ENCODE measurements at places on chromosomes 13 and 19.

- no peak for DNase-seq
Observed at GRCh38 chr19:35296644-35297514, 4.9 kb downstream of the MAG start.

- DNase-seq: no peak
Observed at GRCh38 chr13:74784959-74785358, 650.8 kb upstream of the KLF12 start.

DNA sequence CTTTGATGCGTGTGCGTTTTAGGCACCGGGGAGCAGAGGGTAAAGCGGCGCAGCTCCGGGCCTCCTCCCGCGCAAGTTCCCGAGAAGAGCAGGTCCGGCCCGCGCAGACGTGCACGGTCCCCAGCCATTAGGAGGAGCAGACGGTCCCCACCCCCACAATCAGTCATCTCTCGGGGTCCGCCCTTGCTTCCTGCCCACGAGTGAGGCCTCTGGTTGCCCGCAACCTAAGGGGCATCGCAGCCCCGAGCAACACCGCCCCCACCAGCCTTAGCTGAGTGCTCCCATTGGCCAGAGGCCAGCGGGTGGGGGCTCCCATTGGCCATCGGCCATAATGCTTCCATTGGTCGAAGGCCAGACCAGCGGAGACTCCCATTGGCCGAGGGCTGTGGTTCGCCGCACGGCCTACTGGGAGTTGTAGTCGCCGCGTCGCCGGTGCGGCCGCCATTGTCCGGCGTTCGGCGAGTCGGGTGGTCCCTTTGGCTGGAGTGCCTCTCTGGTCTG, at the start of gene ZNF8:
Gene ZNF8, plus strand, starts transcription at position 415 of the 501 bp plus-strand sequence. CDS start 127 bp downstream, outside the sequence.
- peak; percentile 96 for DNase-seq

- DNase-seq: no peak
Observed at GRCh38 chr13:99983499-99984401, 2.2 kb downstream of the ZIC2 start.

- DNase-seq: no peak
Observed at GRCh38 chr19:35115177-35115951, at the start of gene FXYD3. Gene FXYD3 (plus strand): TSS chr19:35115823. CDS start chr19:35119377, 3,554 bp downstream.

GRCh38 chr13:40316301-40316700, 350.1 kb downstream of the FOXO1 start:
- DNase-seq: no peak

DNA sequence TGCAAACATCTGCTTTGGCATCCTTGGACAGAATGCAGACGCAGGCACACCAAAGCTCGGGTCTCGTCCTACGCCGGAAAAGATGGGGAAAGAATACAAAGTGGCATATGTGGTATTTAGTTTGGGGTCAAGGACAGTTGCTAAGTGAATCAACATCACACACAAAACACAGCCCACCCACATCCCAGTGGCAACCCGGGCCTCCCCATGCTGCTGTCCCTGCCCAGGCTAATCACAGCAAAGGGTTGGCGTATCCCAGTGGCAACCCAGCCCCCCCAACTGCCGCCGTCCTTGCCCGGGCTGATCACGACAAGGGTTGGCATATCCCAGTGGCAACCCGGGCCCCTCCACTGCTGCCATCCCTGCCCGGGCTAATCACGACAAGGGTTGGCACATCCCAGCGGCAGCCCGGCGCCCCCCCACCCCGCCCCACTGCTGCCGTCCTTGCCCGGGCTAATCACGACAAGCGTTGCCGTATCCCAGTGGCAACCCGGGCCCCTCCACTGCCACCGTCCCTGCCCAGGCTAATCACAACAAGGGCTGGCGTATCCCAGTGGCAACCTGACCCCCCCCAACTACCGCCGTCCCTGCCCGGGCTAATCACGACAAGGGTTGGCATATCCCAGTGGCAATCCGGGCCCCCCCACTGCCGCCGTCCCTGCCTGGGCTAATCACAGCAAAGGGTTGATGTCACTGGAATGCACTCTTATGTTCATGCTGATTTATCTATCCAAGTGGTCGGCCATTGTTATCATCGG, 167.8 kb upstream of the SOX1 start:
- DNase-seq: no peak

GRCh38 chr13:41916173-41916954, 44.5 kb downstream of the VWA8 start:
- DNase-seq: no peak

- no peak for DNase-seq
Observed at GRCh38 chr19:38173291-38174041, 50.6 kb downstream of the DPF1 start.

GRCh38 chr13:23771956-23772355, 117.2 kb downstream of the MIPEP start:
- no peak for DNase-seq

DNA sequence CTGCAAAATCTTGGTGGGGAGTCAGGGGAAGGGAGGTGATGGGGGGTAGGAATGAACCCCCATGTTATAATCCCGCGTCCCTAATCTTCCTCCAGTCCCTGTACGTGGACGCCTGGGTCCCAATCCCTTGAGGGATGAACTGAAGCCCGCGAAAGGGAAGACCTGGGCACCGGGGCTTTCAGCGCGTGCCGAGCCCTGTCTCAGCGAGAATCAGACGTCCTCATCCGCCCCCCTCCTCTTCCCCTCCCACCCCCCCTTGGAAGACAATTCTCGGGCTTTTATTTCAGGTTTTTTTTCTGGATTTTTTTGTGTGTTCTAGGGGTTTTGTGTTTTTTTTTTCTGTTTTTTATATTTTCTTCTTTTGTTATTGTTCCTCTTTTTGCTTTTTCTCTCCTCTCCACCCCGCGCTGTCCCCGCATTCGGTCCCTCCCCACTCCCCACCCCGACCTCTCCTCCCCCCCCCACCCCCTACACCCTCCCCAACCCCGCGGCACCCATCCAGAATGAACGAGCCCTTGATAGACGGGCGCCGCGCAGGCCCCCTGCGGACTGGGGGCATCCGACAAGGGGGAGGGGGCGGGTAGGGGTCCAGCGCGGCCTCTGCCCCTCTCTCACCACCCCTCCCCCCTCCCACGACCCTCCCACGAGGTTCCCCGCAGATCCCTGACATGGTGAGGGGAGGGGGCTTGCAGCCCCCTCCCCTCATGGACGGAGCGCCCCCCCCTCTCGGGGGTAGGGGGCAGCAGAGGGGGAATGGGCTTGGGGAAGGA, 10.3 kb downstream of the C19orf81 start:
- no peak for DNase-seq

DNA sequence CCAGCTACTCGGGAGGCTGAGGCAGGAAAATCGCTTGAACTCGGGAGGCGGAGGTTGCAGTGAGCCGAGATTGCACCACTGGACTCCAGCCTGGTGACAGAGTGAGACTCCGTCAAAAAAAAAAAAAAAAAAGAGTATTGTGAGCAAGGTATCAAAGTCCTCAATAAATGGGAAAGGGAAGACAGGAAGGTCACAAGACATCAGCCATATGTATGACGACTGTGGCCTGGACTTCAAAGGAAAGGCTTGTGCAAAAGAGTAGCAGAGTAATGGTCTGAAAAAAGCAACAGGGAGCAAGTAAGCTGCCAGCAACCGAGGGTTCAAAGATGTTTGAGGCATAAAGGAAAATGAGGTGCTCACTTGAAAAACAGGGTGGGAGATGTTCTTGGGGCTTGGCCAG, 116.0 kb upstream of the WASF3 start:
- DNase-seq: no peak

GRCh38 chr13:36438594-36439483, 6.5 kb downstream of the CCNA1 start:
- no peak for DNase-seq

GRCh38 chr13:90415902-90416301, 931.6 kb upstream of the MIR17HG start:
- no peak for DNase-seq

DNA sequence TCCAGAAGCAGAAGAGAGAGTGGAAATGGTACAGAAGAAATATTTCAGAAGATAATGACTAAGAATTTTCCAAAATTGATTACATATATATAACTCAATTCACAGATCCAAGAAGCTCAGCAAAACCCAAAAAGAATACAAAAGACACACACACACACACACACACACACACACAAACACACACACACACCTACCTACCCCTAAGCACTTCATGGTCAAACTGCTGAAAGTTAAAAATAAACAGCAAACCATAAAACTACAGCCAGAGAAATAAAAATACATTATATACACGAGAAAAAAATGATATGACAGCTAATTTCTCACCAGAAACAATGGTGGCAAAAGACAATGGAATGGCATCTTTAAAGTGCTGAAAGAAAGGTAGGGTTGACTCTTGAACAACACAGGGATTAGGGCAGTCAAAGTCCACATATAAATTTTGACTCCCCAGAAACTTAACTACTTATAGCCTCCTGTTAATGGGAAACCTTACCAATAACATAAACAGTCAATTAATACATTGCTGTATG, 49.2 kb downstream of the DIAPH3 start:
- DNase-seq: no peak

GRCh38 chr13:52760077-52760476, 20.5 kb upstream of the CNMD start:
- DNase-seq: no peak

GRCh38 chr13:48975101-48975855, 434 bp upstream of the FNDC3A start:
- DNase-seq: peak; percentile 24

GRCh38 chr13:30751183-30751933, 16.0 kb downstream of the ALOX5AP start:
- no peak for DNase-seq

DNA sequence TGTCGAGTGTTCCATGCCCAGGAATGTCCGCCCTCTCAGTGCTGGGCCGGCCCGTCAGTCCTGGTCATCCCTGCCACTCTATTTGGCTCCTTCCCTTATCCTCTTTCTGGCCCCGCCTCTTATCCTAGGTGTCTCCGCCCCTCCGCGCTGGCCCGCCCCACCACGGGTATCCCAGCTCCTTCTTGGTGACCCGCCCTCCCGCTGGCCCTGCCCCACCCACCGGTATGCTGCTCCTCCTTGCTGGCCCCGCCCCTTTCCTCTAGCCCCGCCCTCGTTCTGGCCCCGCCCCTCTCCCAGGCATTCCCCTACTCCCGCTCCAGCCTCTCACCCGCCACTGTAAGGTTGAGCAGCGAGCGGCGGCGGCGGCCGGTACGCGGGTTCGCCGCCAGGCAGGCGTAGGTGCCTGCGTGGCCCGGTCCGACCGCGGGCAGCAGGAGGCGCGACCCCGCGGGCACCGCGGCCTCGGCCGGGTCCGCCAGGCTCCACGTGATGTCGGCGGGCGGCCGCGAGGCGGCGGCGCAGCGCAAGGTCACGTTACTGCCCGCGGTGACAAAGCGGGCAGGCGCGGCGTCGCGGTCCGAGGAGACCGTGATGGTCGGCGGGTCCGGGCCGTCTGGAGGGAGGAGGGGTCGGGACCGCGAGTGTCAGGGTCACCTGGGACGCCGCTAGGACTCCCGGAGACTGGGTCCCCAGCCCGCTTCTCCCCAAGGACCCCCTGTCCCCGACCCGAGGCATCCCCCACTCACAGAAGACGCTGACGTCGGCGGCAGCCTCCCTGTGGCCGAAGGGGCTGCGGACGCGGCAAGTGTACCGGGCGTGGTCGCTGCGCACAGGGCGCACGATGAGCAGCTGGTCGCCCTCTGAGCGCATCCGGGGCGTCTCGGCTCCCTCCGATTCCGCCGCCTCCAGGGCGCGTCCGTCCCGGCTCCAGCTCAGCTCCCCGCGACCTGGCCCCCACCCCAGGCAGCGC, 2.0 kb downstream of the VSIG10L start:
- DNase-seq: peak; percentile 82

- DNase-seq: no peak
Observed at GRCh38 chr19:34733266-34733745, 737 bp upstream of the ZNF181 start.

GRCh38 chr19:38262585-38263268, 1.6 kb upstream of the SPINT2 start:
- no peak for DNase-seq

- no peak for DNase-seq
Observed at GRCh38 chr13:110410936-110411687, 104.0 kb downstream of the COL4A2 start.

- no peak for DNase-seq
Observed at GRCh38 chr19:49592486-49593232, 1.7 kb downstream of the PRR12 start.

GRCh38 chr13:28638756-28639155, 20.2 kb upstream of the POMP start:
- DNase-seq: no peak

DNA sequence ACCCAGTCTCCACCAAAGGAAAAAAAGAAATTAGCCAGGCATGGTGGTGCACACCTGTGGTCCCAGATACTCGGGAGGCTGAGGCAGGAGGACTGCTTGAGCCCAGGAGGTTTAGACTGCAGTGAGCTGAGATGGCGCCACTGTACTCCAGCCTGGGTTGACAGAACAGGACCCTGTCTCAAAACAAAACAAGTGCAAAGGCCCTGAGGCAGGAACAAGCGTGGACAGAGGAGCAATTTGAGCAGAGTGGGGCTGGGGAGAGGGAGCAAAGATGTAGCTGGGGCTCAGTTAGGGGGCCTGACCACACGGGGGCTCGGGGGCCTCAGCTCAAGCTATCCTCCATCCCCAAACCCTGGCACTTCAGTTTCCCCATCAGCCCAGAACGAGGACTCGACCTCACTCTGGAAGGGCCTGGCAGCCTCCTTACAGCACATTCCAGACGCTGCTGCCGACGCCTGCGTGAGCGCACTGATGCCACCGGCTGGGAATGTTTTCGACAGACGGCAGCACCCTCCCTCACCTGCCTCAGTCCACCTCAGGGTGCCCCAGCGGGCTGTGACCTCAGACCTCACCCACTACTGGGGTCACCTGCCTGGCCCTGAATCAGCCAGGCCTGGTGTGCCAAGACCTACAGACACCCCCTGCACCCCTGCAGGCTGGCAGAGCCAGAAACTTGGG, 1.8 kb upstream of the POLRMT start:
- DNase-seq: no peak
